Umbilical cord (tissue), 2 donors: ENCODE measurements at places on chromosomes 12 and 14.

- DNase-seq: no peak
Measured at GRCh38 chr14:100911665-100912316, 8.3 kb upstream of the RTL1 start.

DNA sequence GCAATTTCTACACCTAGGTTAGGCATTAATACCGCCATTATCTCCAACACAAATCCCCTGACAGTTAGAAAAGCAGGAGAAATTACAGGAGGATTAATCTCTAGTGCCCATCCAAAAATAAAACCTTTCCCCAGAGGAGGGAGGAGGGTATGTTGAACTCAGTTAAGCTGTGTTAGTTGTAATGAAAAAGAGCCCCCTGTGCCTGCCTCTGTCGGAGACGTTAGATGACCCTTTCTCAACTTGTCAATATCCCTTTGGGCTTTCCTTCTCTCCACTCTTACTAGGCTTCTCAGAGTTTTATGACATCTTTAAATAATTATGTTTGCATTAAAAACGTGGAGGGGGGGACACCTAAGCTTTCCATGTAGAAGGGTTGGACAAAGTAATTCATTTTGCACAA is 278.2 kb downstream of the PDZRN4 start:
- no peak for DNase-seq

DNA sequence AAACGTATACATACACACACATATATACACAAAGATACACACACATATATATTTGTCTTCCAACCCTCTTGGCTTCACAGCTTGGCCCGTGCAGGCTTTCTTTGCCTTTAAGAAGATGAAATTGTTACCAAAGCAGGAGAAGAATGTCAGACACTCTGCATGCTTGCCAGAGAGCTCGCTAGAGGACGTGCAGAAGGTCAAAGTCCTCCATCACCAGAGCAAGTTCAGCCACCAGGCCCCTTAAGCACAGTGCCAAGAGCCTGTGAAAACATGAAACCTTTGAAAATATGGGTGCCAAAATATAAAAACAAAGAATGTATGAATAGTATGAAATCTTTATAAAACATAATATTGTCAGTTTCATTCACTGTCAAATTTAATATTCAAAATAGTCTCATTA is 14.9 kb upstream of the MCRS1 start:
- peak; percentile 78 for DNase-seq

DNA sequence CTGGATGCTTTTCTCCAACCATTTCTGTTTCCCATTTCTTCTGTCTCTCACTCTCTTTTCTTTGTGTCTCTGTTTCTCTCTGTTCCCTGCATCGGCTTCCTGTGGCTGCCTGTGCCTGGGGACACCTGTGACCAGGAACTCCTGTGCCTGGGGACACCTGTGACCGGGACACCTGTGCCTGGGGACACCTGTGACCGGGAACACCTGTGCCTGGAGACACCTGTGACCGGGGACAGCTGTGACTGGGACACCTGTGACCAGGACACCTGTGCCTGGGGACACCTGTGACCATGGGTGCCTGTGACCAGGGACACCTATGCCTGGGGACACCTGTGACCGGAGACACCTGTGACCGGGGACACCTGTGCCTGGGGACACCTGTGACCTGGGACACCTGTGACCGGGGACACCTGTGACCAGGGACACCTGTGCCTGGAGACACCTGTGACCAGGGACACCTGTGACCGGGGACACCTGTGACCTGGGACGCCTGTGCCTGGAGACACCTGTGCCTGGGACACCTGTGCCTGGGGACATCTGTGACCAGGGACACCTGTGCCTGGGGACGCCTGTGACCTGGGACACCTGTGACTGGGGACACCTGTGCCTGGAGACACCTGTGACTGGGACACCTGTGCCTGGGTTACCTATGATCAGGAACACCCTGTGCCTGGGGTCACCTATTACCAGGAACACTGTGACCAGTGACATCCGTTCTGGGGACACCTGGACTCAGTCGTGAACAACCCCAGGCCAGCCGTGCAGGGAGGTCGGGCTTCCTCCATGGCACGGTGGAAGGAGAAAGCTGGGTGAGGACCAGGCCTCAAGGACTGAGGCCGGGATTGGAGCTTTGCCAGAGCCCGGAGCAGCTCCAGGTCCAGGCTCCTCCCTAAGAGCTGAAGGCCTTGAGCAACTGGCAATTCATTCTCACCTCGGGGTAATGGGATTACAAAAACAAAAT is 23.4 kb upstream of the FBRSL1 start:
- no peak for DNase-seq

DNA sequence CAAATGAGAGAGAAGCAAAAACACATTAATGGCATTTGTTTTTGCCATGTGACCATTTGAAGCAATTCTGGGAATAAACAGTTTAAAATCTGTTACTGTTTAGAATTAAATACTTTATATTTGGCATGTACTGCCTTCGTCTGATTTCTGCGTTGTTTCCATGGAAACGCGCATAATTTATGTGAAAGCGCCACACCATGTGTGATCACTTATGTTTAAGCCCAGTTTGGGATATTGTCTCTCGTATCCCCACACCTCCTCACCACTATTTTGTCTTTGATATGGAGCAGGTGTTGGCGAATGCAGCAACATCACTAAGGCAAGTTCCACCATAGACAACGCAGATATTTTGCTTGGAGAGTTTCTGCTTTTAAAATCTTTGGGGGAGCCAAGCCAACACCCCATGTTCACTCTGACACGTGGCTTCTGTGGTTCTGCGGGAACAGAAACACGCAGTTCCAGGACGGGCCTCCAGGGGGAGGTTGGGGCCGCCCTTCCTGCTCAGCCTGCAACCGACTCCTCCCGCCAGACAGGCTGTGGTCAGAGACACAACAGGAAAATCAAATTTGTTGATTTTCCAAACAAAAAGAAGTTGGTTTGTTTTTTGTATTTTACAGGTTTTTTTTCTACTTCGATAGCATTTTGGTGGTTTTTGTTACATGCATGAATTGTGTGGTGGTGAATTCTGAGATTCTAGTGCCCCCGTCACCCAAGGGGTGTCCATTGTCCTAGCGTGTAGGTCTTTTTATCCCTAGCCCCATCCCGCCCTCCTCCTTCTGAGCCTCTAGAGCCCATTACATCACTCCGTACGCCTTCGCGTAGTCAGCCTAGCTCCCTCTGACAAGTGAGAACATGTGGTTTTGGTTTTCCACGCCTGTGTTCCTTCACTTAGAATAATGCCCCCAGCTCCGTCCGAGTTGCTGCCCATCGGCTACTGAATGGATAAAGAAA is 101.9 kb upstream of the SFSWAP start:
- DNase-seq: peak; percentile 56

DNA sequence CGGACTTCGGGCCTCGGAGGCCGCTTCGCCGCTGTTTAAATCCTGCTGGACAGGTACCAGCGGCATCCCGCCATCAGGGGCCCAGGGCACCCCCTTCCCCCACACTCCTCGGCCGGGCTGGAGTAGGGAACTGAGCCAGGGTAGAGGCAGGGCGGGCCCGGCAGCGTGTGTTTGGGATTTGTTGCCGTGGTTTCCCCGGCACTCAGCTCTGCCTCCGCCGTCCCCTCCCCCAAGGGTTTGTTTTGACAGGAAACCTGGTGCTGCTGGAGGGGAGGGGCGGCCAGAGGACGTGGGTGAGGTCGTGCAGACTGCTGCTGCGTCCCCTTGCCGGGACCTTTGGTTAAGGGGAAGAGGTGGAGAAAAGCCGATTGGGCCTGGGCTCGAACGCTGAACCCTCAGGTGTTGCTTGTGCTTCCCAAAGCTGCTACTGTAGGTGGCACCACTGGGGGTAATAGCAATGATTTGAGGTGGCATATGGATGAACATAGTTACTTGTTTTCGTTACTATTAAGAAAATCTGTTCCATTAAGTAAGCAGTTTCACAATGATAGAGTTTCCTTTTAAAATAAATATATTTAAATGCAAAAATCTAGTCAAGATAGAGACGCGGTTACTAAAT is 778 bp downstream of the TCP11L2 start:
- peak; percentile 94 for DNase-seq

DNA sequence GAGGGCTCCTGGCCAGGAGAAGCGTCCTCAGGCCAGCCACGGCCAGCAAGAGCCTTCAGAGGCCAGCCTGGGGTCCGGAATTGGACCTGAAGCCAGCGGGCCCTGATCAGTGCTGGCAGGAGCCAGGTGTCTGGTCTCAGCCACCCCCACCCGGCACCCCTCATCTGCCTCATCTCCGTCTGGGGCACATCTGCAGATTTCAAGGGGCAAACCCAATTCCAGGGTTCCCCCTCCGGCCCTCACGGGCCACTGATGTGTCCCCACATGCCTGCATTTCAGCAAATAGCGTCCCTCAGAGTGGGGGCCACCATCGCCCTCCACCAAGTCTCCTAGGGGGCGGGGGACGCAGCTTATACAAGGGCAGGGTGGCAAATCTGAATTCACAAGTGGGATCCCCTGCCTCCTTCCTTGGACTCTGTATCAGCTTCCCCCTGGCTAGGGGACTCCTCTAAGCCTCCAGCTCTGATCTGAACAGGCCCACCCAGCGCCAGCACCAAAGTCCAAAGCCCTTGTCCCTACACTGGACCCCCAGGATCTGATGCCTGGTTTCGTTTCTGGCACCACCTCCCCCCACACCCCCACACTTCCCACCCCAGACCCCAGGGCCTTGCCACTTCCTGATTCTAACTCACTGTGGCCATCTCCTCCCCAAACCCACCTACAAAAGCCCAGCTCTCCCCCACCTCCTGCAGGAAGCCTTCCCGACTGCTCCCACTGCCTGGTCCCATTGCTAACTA is 10.1 kb downstream of the TMEM179 start:
- DNase-seq: no peak

GRCh38 chr14:37643701-37644100 is 48.3 kb downstream of the TTC6 start:
- no peak for DNase-seq

GRCh38 chr12:3795492-3796133 is 42.7 kb upstream of the CRACR2A start:
- no peak for DNase-seq
